ENCODE measurements at places on chromosomes 16 and 17.

GRCh38 chr16:10039220-10040096 lies 142.8 kb downstream of the GRIN2A start:
- DNase-seq, result no peak

DNA sequence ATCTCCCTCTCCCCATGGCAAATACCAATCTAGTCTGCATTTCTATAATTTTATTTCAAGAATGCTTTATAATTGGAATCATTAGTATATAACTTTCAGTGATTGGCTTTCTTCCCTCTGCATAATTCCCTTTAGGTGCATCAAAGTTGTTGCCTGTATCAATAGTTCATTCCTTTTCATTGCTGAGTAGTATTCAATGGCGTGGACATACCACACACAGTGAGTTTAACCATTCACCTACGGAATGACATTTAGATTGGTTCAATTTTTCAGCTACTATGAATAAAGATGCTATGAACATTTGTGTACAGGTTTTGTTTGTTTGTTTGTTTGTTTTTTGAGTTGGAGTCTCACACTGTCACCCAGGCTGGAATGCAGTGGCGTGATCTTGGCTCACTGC lies 9.7 kb downstream of the OTOA start:
- DNase-seq, result no peak

DNA sequence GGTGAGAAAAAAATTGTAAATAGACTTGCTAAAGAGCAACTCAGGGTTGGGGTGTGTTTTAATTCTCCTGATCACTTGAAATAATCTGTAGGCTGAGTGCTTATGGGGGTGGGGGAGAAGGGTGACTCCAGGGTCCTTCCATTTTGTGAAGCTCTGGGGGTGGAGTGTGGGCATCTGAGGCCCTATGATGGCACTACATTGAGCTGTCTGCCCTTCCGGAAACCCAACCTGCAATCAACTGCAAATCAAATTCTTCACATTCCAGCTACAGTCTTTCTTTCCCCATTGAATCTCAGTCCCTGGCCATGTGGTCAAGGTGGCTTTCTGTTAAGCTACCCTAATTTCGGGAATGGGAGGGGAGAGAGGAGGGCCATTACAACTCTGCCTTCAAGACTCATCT lies 6.0 kb upstream of the CDC6 start:
- DNase-seq, result no peak

GRCh38 chr17:59786536-59787319 lies 79.3 kb downstream of the VMP1 start:
- DNase-seq, result peak; percentile 93

GRCh38 chr16:81545470-81546250 lies 101.1 kb downstream of the CMIP start:
- DNase-seq, result no peak
